ENCODE measurements at places on chromosomes 1 and 21.

- no peak for DNase-seq
Measured at GRCh38 chr1:202362212-202362611, 13.7 kb downstream of the PPP1R12B start.

GRCh38 chr21:32909393-32909792 is 116.3 kb upstream of the OLIG2 start:
- DNase-seq: no peak

DNA sequence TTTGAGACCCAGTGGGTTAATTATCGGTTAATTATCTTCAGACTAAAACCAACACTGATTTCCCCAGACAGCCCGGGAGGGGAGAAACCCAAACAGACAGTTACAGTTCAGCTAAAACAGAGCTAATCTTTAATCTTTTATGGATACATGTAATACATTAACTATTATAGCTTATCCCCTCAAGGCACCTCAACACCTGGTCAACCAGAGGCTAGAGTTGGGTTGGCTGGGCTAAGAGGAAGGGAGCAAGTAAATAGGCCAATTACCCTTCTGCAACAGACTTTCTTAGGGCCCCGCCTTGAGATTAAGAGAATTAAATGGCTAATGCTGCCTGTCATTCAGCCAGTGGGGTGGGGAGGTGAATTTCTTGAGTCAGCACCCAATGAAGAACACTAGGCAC is 6.6 kb upstream of the MED18 start:
- DNase-seq: no peak

DNA sequence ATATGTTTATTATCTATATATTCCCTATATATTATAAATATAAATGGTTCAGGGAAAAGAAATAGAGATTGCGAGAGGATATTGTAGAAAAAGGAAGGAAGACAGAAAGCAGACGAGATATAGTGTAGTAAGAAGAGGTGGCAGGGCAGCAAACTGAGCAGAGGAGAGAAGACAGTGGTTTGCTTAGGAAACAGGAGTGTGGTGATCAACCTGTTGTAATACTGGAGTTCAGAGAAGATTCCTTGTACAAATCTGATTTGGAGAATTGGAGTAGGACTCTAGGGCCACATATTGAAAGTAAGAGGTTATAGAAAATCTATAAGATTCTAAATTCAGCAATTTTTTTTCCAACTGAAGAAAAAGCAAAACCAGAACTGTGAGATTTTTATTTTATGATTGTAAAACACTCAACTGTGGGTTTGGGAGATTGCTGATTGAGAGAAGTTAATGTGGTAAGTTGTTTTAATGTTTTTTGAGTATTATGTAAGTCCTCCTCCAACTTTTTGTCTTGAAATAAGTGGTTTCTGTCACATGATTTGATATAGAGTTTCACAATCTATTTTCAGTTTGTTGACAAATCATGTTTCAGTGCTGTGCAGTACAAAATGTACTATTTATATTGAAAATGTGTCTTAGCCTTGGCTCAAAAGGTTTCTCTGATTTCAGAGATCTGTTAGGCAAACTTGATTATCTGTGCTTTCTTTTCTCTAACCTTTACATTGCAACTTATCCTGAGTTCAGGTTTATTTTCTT is 9.6 kb upstream of the AMY2B start:
- no peak for DNase-seq

DNA sequence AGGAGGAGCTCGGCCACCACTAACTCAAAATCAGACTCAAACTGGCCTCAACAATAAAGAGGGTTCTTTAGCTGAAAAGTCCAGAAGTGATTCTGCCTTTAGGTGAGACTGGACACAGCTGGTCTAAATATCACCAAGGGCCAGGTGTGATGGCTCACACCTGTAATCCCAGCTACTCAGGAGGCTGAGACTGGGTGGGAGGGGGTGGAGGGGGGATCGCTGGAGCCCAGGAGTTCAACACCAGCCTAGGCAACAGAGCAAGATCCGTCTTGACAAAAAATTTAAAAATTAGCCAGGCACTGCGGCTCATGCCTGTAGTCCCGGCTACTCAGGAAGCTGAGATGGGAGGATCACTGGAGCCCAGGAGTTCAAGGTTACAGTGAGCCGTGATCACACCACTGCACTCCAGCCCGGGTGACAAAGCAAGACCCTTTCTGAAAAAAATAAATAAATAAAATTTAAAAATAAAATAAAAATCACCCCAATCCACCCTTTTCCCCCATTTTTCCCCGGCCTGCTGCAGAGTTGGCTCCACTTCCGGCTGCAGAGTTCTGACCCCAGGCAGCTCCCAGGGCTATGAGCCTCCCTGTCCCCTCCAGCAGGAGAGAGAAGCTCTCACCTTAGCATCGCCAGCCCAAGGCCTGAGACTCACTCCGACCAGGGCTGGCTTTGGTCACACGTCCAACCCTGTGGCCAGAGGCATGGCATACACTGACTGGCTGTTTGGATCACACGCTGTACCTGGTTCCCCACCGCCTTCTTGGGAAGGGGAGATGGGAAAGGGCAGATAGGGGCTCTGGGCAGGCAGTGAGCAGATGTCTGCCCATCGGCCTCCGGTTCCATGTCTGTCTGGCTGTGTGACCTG is 87.3 kb upstream of the IFFO2 start:
- DNase-seq: peak; percentile 42

DNA sequence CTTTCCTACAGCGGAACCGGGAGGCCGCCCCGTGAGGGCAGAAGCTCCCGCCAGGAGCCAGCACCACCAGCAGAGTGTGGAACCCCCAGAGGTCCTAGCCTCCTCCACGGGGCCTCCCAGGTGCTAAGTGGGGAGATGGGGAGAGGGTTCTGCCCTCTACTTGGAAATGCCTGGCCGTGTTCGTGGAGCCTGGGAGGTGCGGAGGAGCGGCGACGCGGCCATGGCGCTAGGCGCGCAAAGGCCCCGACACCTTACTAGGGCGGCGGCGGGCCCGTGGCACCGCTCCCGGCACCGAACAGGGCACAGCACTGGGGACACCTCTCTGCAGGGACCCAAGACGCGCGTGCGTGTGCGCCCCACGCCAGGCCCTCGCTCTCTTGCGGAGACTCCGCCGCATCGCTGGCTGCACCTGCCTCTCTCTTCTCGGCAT is 1.3 kb upstream of the CACNA1E start:
- DNase-seq: no peak

- no peak for DNase-seq
Measured at GRCh38 chr21:16248705-16249104, 518.9 kb downstream of the USP25 start.

DNA sequence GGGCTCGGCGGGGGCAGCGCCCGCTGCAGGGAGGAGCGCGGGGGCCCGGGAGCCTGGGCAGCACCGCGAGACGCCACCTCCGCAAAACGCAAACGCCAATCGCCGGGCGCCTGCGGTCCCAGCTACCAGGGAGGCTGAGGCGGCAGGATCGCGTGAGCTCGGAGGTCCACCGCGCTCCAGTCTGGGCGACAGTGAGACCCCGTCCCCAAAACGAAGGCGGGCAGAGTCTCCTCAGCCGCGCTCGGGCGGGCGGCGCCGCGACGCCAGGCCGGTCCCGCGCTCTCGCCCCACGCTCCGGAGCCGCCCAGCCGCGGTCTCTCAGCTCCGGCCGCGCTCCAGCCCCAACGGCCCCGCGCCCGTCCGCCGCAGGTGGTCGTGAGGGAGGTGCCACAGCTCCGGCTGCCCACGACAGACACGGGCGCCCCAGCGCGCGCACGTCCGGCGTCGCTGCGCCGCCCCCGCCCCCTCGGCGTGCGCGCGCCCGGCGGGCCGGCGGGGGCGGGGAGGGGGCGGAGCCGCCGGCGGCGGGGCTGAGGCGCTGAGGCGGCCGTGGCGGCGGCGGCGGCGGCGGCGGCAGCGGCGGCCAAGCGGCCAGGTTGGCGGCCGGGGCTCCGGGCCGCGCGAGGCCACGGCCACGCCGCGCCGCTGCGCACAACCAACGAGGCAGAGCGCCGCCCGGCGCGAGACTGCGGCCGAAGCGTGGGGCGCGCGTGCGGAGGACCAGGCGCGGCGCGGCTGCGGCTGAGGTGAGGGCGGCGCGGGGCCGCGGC is at the start of gene ADARB1:
Gene ADARB1, plus strand, starts transcription at position 533 of the 770 bp plus-strand sequence. CDS start 97,077 bp downstream, outside the sequence.
- DNase-seq: peak; percentile 80

DNA sequence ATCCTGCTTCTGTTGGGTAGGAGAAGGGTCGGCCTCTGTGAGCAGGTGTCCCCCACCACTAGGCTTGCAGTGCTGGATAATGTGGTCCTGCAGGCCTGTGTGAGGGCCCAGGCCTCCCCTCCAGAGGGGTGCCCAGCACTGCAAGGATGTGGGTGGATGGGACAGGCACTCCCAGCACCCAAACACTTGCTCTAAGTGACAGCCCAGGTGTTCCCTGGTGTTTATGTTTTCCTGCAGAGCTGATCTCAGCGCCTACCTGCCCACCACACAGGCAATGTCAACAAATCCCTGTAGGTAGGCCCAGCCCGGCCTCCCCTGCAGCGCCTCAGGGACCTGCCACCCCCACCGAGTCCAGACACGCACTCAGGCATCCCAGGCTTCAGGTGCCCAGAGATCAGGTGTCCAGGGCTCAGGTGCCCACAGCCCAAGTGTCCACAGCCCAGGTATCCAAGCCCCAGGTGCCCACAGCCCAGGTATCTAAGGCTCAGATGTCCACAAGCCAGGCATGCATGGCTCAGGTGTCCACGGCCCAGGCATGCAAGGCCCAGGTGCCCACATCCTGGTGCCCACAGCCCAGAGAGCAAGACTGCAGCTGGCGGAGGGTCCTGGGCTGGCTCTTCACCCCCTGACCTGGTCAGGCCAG is 59.2 kb downstream of the WNT9A start:
- peak; percentile 49 for DNase-seq

DNA sequence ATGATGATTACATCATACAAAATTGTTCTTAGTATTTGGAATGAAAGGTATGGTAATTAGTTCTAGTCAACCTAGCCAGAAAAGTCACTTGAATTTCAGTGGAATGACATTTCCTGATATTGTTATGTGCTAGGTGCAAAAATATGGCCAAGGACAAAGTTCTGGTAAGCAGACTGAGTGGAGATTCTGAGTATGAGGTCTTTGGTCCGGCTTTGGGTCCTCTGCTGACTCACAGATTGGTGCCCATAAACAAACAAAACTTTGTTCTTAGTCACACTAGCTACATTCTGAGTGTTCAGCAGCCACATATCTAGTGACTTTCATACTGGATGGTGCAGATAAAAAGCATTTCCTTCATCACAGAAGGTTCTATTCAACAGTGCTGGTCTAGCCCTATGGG is 206.1 kb downstream of the ZNF648 start:
- DNase-seq: no peak

DNA sequence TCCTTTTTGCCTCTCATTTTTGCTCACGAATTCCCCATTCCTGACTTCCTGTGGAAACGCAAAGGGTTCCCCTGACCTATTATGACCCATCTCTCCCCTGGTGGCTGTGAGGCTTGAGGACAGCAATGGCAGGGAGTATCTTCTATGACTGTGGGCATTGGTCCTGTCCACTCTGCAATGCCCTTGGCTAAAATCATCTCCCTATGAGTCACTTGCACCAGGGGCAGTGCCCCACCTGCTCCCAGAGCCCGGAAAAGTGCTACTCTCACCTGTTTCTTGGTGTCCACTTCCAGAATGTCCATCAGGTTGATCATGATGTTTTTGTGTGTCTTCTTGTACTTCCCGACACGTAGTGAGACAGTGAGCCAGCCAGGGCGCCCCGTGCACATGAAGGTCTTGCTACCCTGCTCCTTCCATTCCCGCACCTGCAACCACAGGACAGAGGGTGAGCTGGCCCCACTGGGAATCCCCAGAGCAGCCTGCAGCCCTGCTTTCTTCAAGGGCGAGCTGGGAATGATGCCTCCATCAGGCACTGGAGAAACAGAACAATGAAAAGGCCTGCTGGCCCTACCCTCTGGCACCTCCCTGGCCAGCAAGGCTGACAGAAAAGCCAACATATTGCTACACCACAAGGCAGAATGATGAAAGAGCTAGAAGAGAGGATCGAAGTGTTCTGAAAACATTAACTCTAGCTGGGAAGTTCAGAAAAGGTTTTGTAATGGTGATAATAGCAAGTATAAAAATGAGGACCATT is 3.5 kb downstream of the DHCR24 start:
- no peak for DNase-seq

DNA sequence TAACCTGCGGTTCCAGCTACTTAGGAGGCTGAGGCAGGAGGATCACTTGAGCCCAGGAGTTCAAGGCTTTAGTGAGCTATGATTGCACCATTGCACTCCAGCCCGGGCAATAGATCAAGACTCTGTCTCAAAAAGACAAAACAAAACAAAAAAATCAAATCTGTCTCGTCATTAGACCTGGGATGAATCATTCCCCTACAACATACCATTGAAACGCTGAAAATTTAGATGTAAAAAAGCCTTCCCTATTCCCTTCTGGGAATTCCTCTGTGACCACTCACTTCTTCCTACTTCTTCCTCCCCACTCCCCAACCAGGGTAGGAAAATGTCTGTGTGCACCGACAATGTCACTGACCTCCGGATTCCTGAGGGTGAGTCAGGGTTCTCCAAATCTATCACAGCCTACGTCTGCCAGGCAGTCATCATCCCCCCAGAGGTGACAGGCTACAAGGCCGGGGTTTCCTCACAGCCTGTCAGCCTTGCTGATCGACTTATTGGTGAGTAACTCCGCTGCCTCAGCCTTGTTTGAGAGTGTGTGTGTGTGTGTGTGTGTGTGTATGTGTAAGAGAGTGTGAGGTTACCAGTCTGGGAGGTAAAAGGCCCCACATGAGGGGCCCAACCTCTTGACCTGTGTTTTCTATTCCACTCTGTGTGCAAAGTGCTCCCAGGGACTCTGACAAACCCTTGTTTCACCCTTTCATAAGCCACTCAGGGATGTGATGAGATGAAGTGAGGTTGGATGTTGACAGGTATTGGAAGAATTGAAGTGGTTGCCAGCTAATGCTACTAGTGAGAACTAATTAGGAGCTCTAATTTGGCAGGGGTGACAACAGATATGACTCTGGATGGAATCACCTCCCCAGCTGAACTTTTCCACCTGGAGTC is 16.3 kb upstream of the SARS1 start:
- DNase-seq: no peak

GRCh38 chr21:26409735-26410134 is 163.4 kb downstream of the CYYR1 start:
- no peak for DNase-seq

- DNase-seq: no peak
Measured at GRCh38 chr1:73359001-73359400, 839.0 kb downstream of the LRRIQ3 start.

GRCh38 chr1:8456991-8457390 is 139.1 kb downstream of the SLC45A1 start:
- no peak for DNase-seq

- no peak for DNase-seq
Measured at GRCh38 chr1:88188038-88188437, 496.0 kb upstream of the PKN2 start.

DNA sequence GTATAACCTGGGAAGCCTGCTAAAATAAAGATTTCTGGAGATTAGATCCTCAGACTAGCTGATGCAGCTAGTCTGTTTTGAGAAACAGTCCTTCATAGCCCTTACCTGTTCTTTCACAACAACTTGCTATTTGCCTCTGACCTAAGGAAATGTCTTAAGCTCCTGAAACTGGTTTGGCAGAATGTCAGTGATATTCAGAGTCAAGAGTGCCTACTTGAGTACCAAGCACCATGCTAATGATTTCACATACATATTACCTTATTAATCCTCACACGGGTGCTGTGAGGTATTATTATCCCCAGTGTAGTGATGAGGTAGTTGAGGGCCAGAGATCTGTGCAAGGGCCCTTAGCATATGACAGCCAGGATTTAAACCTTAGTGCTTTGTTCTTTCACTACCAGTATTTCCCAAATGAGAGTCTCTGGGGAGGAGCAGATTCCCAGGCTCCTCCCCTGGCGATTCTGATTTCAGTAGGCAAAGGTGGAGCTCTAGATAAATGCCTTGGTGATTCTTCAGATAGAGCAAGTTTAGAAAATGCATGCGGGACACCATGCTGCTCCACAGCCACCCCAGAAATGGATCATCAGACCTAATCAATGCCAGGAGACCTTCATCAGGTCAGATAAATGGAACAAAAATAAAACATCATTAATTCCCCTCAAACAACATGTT is 47.4 kb upstream of the WNT2B start:
- no peak for DNase-seq
